ENCODE measurements at places on chromosomes 4 and X.

DNA sequence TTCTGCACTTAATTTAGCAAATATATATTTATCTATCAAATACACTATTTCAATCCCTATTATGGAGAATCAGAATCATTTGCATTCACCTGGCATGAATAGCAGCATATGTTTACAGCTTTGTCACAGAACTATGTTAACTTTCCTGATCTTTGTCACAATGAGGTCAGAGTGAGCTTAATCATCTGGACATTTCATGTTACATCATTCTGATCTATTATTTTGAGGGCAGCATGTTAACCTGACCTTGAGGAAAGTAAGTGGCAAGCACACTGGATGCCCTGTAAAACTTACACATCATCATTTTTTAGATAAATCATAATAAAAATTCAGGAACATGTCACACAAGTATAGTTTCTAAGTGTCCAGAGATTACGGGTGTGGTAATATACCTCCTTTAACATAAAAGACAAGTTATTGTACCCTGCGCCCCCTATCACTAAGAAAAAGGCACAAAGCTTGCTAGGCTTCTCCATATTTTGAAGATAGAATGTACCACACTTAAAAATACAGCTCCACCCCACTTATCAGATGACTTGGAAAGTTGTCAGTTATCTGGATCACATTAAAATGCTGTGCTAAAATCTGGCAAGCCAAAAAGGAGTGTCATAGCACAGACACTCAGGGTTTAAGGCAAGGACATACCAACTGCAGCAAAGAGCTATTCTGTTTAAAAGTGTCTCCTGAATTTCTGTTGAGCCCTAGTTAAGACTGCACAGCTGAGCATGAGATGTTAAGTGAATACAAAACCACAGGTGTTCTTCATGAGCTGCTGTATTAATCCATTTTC, 182.7 kb upstream of the FAT4 start:
- no peak for DNase-seq

DNA sequence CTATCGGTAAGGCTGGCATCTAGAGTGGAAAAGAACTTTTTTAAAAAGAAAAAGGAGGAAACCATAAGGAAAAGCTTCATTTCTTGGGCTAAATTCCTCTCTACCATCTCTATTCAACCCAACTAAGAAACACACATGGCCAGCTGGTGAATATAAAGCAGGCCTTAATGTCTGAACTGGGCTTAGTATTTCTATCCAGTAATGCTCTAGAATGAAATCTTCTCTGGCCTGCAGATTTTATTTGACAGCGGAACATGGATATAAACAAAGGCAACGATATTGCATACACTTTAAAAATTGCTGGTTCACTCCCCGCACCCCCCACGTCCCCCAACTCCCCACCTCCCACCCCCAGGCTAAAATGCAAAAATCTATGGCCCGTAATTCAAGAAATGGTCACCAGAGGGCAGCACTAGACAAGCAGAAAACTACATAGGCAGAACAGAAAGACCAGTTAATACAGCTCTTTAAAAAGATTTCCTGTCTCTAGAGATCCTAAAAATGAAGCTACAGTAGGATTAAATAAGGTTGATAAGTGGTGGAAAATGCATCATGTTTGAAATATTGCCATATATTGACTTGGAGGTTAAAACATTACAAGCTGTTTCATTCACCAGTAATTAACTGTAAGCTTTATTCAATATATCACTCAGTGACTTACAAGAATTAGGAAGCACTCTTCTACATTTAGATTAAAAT, 155.2 kb upstream of the GALNT7 start:
- peak; percentile 73 for DNase-seq

DNA sequence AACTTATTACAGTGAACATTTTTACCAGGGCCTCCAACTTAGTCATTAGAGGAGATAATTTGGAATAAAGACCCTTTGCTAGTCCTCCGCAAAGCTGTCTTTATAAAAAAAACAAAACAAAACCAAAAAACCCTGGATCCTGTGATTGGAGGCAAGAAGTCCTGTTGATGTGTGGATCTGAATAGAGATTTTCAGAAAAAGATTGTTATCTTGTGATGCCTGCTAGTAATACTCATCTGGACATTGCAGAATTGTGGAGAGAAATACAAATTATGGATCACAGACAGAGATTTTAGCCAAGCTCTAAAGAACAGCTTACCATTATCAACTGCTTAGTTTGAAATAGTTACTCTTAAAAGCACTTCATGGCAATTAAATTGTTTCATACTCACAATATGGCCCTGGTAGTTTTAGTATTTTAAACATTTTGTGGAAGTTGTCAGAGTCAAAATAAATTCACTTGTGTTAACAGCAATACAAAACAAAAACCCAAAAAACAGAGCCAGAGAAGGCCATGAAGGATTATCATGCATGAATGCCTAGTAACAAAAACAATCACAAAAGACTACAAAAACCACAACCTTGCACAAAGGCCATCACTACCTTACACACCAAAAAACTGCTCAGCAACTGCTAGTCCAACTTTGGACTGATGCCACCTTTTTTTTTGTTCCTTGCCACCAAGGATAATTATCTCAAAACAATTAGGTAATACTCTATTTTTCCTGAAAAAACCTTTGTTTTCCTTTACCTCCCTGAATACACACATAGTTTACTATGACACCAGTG, 514.5 kb upstream of the SLIT2 start:
- DNase-seq, result no peak

GRCh38 chr4:89528526-89529133, 221.0 kb upstream of the GPRIN3 start:
- DNase-seq, result no peak

GRCh38 chr4:70681704-70682103, 6.6 kb upstream of the UTP3 start:
- DNase-seq, result no peak

DNA sequence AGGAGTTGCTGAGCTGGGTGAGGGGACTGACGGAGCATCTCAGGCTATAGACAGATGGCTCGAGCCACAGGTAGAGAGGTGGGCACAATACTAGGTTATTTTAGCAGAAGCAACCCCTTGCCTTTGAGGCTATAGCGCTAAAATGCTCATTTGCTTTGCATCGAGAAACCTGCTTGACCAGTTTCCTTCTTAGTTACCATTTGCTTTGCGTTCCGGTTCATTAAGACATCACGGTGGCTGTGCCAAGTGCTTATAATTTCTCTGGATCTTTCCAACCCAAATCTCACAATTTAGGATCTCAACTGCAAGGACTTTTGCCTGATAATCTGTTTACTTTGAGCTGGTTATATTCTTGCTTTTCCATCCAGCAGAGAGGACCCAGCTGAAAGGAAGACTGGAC, 40.8 kb downstream of the DLG3 start:
- DNase-seq, result no peak

- no peak for DNase-seq
Measured at GRCh38 chrX:155876704-155877103, 4.4 kb upstream of the VAMP7 start.

GRCh38 chrX:141176586-141177451, at the start of gene LDOC1:
LDOC1 (minus strand) TSS chrX:141177129; CDS start chrX:141177021, 108 bp downstream.
- peak; percentile 72 for DNase-seq

GRCh38 chr4:91279899-91280298, 1023.9 kb upstream of the GRID2 start:
- no peak for DNase-seq

DNA sequence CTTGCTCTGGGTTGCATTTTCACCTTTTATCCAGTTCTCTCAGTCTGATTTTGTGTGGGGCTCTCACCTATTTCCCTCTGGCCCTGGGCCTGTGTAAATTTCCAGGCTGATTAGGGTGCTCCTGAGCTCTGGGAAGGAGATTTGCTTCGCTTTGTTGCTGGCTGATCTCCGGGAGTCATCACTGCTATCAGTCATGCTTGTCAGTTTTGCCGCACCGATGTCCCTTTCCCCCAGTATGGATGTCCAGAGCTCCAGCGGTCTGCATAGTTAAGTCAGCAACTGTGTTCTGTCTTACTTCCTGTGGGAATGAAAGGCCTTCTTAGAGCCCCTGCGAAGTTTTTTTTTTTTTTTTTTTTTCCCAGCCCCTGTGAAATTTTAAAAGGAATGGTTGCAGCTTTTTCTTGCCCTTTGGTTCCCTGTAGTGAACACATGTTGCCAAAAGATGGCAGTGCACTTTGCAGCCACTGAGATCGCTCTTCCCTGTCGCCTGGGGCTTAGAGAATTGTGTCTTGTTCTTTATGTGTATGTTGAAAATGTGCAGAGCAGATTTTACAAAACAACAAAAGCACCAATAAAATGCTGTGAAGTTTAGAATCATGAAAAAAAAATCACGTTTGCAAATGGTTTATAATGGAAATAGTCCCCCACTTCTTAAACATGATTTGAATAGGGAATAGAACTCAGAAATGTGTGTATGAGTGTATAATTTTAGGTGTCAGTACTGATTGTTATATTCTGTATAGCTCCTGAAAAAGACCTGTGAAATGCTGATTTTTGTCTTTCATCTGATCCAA, 109.1 kb upstream of the SLC4A4 start:
- DNase-seq, result peak; percentile 25

DNA sequence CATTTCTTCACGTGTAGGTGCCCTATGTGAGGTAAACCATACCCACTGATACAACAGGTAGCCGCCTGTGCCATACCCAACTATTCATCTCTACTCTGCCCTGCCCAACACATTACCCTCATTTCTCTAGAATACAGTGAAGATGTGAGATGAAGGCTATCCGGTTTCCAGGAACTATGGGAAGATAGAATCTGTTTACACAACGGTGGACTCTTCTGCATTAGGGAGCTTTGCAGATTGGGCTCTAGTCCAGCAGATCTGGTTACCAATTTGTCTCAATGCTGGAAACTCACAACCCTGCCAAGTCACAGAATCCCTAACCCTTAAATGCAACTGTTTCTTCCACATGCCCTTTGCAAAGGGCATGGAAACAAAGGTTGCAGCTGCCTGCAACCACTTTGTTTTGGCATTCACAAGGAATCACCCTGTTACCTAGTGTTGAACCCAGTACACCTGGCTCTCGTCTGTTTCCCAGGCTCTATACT, 6.4 kb upstream of the SLAIN2 start:
- DNase-seq, result no peak

GRCh38 chr4:172155838-172156345, 342.7 kb downstream of the GALNTL6 start:
- no peak for DNase-seq

- DNase-seq, result peak; percentile 18
Measured at GRCh38 chrX:140090800-140091124, 125.4 kb upstream of the CXorf66 start.

DNA sequence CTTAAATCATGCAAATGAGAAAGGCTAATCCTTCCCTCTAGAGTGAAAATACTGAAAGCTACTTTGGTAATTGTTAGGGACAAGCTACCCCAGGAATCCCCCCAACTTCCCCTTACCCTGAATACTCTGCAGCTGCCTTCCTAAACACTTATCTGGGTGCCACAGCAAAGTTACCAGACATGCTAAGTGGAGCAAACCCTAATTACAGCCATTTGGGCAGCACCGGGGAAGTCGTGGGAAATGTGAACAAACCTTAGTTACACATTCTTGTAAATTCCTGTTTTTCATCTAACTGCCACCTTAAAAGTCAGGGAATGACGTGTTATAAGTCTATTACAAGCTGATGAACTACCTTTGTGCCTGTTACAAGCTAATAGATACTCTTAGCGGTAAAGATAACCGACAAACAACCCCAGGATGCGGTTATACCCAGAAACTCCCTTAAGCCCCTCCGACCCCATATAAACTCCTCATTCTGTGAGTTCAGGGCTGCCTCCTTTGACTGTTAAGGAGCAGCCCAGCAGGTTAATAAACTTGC, 66.0 kb upstream of the PLAC8 start:
- DNase-seq, result no peak

DNA sequence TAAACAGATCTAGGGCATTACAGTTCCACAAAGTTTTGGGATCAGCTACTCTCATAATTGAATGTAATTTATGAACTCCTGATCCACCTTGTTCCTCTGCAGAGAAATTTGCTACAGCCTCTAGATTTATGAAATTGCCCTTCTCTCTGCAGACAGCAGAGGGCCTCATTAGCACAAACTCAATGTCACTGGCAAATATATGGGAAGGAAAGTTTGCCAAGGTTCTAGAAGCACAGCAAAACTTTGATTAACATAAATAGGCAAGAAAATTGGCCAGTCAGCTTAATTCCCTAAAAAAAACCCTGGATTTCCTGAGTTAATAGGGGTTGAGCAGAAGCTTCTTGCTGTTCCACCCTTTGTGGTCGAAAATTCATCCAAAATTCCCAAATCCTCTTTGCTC, 31.5 kb downstream of the PRPS1 start:
- no peak for DNase-seq

GRCh38 chrX:41604177-41604576, 84.6 kb upstream of the GPR34 start:
- DNase-seq, result no peak

DNA sequence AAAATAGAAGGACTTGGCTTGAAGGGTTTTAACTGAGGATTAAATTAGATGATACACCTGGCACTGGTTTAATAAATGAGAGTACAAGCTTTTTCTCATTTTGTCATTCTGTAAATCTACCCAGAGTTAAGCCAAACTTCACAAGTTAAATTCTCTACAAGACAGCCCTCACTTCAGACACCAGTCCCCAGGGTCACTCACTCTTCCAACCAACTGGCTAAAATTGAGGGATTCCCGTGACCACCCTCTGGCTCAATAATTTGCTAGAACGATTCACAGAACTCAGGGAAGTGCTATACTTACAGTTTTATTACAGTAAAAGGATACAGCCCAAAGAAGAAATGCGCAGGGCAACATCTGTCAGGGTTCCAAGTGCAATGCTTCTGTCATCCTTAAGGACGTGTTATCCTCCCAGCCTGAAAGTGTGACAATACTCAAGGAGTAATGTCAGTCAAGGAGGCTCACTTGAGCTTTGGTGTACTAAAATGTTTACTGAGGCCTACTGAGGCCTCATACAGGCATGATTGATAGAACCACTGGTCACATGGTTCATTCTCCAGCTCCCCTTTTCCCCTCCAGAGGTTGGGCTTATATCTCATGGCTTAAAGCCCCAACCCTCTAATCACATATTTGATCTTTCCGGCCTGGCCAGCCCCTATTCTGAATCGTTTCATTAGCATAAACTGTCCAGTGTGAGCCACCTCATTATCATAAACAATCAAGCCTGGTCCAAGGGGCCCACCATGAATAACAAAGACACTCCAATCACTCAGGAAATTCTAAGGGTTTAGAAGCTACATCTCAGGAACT, 9.6 kb upstream of the TMSB4X start:
- DNase-seq, result no peak

DNA sequence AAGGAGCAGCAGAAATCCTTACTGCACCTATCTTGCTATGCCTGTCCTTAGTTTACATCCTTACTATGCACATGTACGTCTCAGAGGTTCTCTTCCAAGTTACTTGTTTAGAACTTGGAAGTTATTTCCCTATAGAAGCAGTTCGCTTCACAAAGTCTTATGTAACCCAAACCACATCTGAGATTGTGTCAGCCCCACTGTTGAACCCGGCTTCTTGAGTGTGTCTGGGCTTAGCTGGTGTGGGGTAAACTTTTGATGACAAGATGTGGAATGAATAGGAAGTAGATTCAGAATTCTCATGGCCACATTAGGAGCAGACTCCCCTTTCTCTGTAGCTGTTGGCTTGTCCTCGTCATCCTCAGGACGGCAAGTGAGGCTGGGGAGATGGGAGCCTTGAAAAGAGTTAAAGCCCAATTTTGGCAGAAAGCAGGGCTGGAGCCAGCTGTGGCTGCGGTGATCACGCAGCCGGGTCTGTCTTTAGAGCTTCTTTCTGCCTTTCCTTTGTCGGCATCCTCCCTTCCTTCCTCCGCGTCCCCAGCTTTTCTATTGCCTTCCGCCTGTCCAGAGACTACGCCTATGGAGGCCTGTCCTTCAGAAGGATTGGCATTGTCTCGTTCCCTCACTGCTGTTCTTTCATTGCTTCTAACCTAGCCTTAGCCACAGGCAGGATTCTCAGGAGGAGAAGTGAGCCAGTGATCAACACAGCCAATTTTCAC, 23.0 kb upstream of the LIMCH1 start:
- no peak for DNase-seq

Data from neural crest cell (in vitro differentiated cells).